ENCODE measurements at places on chromosomes 2 and 18. TPM values are rescaled to one million over a fixed set of nuclear protein-coding genes. Genes with fewer than 3 reads are reported as not detected.

DNA sequence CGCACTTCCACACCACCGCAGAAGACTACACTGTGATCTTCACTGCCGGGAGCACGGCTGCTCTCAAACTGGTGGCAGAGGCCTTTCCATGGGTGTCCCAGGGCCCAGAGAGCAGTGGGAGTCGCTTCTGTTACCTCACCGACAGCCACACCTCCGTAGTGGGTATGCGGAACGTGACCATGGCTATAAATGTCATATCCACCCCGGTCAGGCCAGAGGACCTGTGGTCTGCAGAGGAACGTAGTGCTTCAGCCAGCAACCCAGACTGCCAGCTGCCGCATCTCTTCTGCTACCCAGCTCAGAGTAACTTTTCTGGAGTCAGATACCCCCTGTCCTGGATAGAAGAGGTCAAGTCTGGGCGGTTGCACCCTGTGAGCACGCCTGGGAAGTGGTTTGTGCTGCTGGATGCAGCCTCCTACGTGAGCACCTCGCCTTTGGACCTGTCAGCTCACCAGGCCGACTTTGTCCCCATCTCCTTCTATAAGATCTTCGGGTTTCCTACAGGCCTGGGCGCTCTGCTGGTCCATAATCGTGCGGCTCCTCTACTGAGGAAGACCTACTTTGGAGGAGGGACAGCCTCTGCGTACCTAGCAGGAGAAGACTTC, 12.5 kb downstream of the MOCOS start:
- no peak for DNase-seq

DNA sequence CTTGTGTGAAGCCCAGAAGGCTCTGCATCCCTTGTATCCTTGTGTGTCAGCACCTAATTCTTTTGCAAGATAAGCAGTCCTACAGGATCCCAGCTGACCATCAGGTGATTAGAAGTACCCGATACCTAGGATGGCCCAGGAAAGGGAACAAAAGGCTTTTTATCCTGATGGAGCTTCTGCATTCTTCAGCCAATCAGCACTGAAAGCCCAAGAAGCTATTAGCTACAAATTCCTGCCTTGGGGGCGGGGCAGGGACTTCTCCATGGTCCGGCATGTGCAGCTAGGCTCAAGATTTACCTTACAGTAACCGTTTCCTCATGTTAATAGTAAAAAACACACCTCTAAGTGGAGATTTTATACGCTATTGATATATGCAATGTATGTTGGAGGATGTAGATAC, 264.6 kb upstream of the THUMPD2 start:
- DNase-seq, result no peak

- DNase-seq, result no peak
Measured at GRCh38 chr18:55302167-55302833, 285.7 kb downstream of the TCF4 start.

SLC4A3 gene
- polyA plus RNA-seq, result 16.6 TPM

DNA sequence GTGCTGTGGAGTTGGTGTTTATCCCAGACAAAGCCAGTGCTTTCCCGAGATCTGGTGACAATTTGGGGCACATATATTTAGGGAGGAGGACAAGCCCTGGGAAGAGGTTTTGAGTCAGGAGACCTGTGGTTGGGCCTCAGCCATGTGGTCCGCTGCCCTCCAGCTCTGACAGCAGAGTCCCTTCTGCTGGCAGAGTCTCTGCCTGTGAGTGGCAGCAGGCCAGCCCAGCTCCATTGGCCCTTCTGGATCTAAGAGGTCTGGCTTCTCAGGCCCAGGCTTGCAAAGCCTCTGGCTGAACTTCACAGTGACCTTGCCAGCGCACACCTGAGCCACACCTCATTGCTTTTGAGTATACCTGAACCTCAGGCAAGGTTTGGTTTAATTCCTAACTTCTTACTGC, 115.3 kb downstream of the BCL2L11 start:
- DNase-seq, result peak; percentile 12

PECR gene
- 12.4 TPM for polyA plus RNA-seq

- DNase-seq, result no peak
Measured at GRCh38 chr2:227397562-227397961, 9.8 kb upstream of the SCYGR1 start.

GRCh38 chr2:47508641-47509040, 105.7 kb downstream of the MSH2 start:
- no peak for DNase-seq

GRCh38 chr2:111634050-111634794, 249.8 kb downstream of the ANAPC1 start:
- no peak for DNase-seq

- no peak for DNase-seq
Measured at GRCh38 chr2:223956300-223956699, 963 bp upstream of the MRPL44 start.

DNA sequence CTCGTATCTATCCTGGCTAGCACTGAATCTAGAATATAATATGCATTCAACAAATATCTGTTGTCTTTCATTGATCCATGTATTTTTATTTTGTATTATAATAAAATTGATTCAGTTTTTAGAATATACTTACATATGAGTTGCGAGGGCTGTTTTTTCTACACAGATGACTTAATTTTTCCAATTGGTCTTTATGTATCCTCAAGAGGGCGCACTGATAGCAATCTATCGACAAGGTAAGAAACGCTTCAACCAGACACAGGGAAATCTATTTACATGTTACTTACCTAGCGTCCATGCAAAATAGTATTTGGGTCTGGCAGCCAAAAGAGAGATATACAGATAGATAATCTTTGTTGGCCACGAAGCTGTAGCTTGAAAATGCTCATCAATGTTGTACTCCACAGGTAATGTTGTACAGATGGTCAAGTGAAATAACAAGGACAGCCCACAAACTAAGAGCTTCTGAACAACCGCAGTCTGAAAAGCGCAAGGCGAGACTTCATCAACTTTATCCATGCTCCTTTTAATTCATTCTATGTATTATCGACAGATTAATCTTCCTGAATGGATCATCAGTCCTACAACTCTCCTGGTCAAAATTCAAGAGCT, 35.5 kb upstream of the KIDINS220 start:
- DNase-seq, result peak; percentile 78

FEV gene
- polyA plus RNA-seq, result 5.9 TPM

DNA sequence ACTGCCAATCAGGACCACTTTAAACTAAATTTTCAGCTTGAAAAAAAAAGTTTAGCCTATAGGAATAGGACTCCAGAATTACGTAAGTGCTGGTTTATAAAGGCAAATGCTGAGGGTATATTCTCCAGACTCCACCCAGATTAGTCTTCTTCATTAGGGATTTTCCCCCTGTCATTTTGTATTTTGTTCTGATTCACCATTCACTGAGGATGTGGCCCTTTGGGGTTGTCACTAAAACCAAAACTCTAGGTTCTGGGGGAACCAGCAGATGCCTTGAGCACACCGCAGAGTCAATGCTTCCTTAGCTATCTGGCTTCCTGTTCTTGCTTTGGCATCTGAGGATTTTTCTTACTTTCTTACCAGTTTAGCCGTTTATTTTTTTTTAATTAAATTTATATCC, 10.5 kb downstream of the SCYGR4 start:
- DNase-seq, result no peak

ANKRD23 gene
- polyA plus RNA-seq, result 0.73 TPM

CXCR1 gene
- 0.49 TPM for polyA plus RNA-seq

GRCh38 chr18:40453903-40454302, 1501.1 kb upstream of the PIK3C3 start:
- no peak for DNase-seq

Data from brain (organoid and tissue), 16 donors.